ENCODE measurements at places on chromosomes 6 and 20. TPM values are rescaled to one million over a fixed set of nuclear protein-coding genes. Genes with fewer than 3 reads are reported as not detected.

Gene CDC25B
- 7.7 TPM for total RNA-seq

Gene NMBR
- total RNA-seq: not detected

Gene SNX9
- total RNA-seq: 29.4 TPM

Gene FAM83D
- 0.40 TPM for total RNA-seq

Gene CD83
- total RNA-seq: not detected

Gene ACSS1
- 11.9 TPM for total RNA-seq

Gene L3MBTL1
- 1.1 TPM for total RNA-seq

Gene TNFAIP3
- 7.1 TPM for total RNA-seq

Gene C20orf141
- not detected for total RNA-seq

Gene CLPSL2
- not detected for total RNA-seq

Gene VPS52
- 49.2 TPM for total RNA-seq

Gene XKR7
- not detected for total RNA-seq

Gene TCP11
- not detected for total RNA-seq

Gene PET117
- total RNA-seq: 14.4 TPM

Gene ZC2HC1B
- total RNA-seq: not detected

Gene MYMX
- not detected for total RNA-seq

Gene DDRGK1
- 75.7 TPM for total RNA-seq

All from gastrocnemius medialis (tissue), 4 donors.